Activated CD4-positive, alpha-beta memory T cell treated with anti-CD3 and anti-CD28 coated beads, Interleukin-2, amount 10 ng/mL, durations not matched to agents 7 days and 5 days (primary cell): ENCODE measurements at places on chromosomes 13 and 19. TPM values are rescaled to one million over a fixed set of nuclear protein-coding genes. Genes with fewer than 3 reads are reported as not detected.

FFAR2 gene
- not detected for total RNA-seq

MRI1 gene
- 22.7 TPM for total RNA-seq

KLK4 gene
- not detected for total RNA-seq

PRTN3 gene
- total RNA-seq, result not detected

INSL3 gene
- total RNA-seq, result 9.0 TPM

DNA sequence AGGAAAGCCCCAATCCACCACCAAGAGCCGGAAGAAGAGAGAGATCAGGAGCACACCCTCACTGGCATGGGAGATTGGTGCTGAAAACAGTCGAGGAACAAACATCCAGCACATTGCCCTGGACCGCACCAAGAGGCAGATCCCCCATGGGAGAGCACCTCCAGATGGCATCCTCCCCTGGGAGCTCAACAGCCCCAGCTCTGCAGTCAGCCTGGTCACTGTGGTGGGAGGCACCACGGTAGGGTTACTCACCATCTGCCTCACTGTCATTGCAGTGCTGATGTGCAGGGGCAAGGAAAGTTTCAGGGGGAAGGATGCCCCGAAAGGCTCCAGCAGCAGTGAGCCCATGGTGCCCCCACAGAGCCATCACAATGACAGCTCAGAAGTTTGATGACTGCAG is 110.2 kb downstream of the STOML3 start:
- no peak for DNase-seq

GRCh38 chr13:20553311-20553710 is 13.6 kb upstream of the IFT88 start:
- no peak for DNase-seq

DNA sequence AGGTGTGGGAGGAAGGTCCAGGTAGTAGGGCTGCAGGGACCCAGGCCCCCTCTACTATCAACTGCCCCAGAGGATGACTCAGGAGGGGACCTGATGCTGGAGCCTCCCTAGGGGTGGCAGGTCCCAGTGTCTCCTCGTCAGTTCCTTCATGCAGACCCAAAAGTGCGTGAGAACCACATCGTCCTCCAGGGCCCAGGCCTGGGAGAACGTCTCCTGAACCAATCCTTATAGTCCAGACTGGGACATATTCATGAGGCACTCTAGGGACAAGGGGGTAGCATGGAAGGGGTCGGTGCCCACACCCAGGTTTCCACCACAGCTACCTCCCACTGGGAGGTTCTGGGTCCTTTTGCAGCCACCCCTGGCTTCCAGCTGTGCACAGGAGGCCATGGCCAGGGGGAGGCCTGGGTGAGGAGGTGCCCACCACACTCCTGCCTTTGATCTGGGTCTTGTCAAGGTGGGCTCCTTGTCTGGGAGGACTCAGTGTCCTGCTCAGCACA is 38.0 kb upstream of the TPM4 start:
- no peak for DNase-seq

DNA sequence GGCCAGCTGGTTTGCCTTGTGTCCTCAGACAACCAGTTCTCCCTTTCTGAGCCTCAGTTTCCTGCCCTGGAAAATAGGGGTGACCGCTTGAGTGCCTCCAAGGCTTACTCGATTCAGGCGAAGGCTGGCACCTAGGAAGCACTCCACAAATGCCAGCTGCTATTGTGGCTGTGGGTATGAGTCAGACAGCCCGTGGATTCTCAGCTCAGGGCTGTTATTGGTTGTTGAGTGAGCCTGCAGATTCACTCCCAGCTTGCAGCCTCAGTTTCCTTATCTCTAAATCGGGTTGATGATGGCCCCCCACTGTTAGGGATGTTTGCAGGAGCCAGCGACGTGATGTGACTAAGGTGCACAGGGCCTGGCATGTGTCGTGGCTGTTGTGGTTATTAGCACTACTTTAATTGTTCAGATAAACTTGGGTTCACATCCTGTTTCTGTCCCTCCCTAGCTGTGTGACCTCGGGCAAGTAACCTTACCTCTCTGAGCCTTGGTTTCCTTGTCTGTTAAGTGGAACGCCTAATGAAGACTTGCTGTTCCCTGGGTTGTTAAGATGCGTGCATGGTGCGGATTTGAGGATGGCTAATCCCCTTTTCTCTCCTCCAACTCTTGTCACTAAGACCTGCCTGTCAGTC is 2.4 kb downstream of the MARK4 start:
- DNase-seq, result peak; percentile 29

DNA sequence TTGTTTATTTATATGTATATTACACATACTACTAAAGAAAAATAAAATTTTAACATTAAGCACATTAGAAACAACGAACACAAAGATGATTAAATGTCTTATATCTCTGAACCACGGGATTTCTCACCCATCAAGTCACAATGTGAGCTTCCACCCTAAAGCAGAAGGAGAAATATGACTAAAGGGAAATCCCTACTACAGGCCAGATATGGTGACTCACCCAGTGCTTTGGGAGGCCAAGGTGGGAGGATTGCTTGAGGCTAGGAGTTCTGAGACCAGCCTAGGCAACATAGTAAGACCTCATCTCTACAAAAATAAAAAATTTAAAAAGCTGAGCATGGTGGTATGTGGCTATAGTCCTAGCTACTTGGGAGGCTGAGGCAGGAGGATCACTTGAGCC is 24.6 kb downstream of the DCT start:
- no peak for DNase-seq

- peak; percentile 57 for DNase-seq
Measured at GRCh38 chr13:21670006-21670882, 629 bp upstream of the FGF9 start.

- DNase-seq, result no peak
Measured at GRCh38 chr19:8143041-8143440, 6.4 kb downstream of the FBN3 start.

GRCh38 chr19:13526552-13526951 is 20.3 kb upstream of the CACNA1A start:
- DNase-seq, result peak; percentile 19

DNA sequence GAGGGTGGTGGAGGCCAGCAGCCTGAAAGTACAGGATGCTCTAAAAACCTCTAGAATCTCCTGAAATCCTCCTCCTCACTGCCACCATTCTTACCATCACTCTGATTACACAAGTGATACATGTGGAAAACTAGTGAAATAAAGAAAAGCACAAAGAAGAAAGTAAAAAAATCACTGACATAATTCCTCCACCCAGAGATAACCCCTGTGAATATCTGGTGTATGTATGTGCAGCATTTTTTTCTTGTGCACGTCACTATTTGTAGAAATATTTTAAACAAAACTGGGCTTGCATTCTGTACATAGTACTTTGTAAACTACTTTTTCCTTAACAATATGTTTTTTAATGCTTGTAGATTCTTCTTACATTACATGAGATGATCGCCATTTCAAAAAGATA is 73.2 kb downstream of the CDADC1 start:
- no peak for DNase-seq
